ENCODE measurements at places on chromosomes 4 and X.

- no peak for DNase-seq
Measured at GRCh38 chrX:37763400-37763799, 16.5 kb upstream of the CYBB start.

GRCh38 chr4:80225595-80225994, 28.3 kb downstream of the PRDM8 start:
- DNase-seq, result no peak

GRCh38 chr4:41512136-41512535, 25.8 kb upstream of the LIMCH1 start:
- no peak for DNase-seq

DNA sequence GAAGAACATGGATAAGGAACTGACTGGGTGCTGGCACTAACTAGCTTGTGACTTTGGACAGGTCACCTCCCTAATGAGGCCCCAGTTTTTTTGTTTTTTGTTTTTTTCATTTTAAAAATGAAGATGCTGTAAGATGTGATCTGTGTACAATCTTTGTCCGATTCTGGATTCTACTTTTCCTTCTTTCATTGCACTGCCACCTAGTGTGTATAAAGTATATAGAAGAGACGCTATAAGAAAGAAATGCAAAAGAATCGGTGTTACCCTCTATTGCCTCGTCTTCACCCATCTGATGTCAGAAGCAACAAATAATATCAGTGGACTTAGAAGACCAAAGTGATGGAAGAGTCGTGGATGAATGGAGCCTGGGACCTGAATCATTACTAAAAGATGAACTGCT, 58.6 kb upstream of the P2RY10 start:
- DNase-seq, result no peak

GRCh38 chr4:42954963-42955669, 62.6 kb downstream of the GRXCR1 start:
- no peak for DNase-seq

GRCh38 chr4:42278709-42279324, 118.5 kb upstream of the SHISA3 start:
- no peak for DNase-seq

- no peak for DNase-seq
Measured at GRCh38 chr4:7432531-7433375, 2.0 kb downstream of the PSAPL1 start.

GRCh38 chrX:146481735-146482134, 327.8 kb upstream of the CXorf51B start:
- DNase-seq, result no peak
